ENCODE measurements at places on chromosomes 3 and 15.

DNA sequence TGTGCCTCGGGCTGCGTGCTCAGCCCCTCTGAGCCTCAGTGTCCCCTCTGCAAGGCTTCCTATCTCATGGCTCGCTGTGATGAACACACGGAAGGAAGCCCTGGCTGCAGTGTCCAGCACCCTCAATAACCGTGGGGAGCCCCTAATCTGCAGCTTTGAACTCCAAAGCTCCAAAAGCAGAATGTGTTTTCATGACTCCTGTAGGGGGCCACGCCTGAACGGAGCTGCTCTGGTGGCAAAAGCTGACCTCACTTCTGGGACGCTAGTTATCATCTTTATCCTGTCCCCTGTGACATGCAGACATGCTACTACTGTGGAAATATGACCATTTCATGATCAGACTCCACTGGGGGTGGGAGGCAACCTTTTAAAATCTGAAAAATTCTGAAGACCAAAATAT is 98.8 kb downstream of the SEC22A start:
- DNase-seq = no peak

- DNase-seq = no peak
These were observed 27.7 kb downstream of the SACM1L start for GRCh38 chr3:45716790-45717336.

DNA sequence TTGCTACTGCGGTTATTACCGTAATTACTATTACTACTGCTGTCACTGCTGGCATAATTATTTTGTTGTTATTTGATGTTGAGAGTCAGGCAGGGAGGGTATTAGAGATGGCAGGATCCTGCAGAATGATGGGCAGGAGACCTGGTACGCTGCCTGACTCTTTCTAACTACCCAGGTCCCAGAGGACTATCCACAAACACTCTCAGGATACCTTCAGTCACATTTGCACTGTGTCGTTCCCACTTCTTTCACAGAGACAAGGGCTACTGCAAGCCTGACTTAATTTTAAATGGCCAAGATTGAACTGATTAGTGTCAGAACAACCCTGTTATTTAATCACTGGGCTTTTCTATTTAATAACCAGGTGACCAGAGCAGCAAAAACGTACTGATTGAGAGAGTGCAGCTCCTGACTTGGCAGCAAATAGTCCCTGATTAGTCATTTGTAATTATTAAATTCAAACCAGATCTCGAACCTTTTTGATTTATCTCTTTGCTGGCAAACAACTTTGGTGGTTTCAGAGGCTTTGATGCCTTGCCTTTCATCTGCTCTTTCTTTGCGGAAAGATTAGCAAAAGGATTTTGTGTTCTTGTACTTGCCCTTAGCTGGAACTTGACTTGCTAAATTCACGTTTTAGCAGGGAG is 88.8 kb upstream of the ARHGEF3 start:
- DNase-seq = no peak

DNA sequence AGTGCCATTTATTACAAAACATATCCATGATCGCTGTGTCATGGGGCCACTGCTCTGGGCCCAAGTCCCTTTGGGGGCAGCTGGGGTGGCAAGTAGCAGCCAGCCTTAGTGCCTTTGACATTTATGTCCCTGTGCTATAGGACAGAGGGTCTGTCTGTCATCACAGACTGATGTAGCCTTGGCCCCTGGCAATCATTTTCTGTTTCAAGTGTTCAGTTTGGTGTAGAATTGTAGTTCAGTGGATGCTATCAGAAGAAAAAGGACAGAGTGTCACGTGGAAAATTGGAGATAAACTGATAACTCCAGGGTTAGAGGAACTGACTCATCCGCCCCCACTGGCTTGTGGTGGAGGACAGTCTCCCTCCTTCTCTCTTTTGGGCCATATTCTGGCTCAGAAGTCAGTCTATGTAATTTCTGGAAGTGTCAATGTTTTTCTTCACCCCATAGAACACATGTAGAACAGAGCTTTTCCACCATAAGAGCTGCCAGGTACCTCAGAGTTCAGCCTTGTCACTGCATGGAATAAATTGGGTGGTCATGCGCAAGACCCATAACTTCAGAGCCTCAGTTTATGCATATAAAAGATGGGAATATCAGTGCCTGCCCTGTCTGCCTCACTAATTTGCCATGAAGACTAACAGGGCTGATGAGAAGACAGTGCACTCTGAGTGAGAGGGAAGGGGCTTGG is 4.5 kb upstream of the MRPS22 start:
- no peak for DNase-seq

- peak; percentile 23 for DNase-seq
These were observed 50.5 kb upstream of the ARHGEF3 start for GRCh38 chr3:56851966-56852884.
